ENCODE measurements at places on chromosomes 3 and 15. TPM values are rescaled to one million over a fixed set of nuclear protein-coding genes. Genes with fewer than 3 reads are reported as not detected.

UNC45A gene
- 75.4 TPM for total RNA-seq

- no peak overlapping the region for H3K27ac ChIP-seq
- H3K4me3 ChIP-seq = no peak overlapping the region
- no peaks in the 10 kb centered on the region for H3K36me3 ChIP-seq
- DNase-seq = no peak
- no peaks in the 10 kb centered on the region for H3K4me1 ChIP-seq
Observed at GRCh38 chr3:80734483-80734882, 966.7 kb upstream of the ROBO1 start.

RBMS3 gene
- total RNA-seq = 5.4 TPM

- H3K4me3 ChIP-seq = no peak overlapping the region
- no peak for DNase-seq
- no peaks in the 10 kb centered on the region for H3K36me3 ChIP-seq
- H3K4me1 ChIP-seq = no peaks in the 10 kb centered on the region
Observed at GRCh38 chr3:193052354-193053045, 134.8 kb upstream of the MB21D2 start.

IQCF5 gene
- not detected for total RNA-seq
